Substantia nigra (tissue), 51 donors: ENCODE measurements at places on chromosomes 2 and 18.
A peak's percentile ranks its signal among the peaks of the same experiment; 100 is the strongest.

DNA sequence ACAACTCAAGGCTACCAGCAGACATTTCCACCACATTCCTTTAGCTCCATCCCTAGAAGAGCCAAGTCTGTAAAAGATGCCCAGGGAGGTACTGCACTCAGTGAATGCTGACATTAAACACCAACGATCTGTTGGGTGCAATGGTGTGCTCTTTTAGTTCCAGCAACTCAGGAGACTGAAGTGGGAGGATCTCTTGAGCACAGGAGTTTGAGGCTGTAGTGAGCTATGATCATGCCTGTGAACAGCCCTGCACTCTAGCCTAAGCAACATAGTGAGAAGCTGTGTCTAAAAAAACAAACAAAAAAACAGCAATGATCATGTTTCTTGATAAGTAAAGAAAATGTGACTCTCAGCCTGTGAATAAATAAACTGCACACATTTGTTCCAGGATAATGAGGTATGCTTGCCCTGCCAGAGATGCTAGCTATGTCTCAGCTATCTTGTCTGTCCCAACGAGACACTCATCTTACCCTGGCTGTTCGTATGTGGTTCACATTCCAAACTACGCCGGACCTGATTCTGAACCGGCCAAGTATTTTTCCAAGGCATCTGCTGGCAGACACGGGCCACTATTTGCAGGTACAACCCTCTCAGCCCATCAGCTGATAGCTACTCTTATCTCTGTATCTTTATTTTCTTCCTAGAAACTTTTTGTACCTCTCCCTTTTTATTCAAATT lies 21.8 kb downstream of the TMEM182 start:
- DNase-seq, result no peak

DNA sequence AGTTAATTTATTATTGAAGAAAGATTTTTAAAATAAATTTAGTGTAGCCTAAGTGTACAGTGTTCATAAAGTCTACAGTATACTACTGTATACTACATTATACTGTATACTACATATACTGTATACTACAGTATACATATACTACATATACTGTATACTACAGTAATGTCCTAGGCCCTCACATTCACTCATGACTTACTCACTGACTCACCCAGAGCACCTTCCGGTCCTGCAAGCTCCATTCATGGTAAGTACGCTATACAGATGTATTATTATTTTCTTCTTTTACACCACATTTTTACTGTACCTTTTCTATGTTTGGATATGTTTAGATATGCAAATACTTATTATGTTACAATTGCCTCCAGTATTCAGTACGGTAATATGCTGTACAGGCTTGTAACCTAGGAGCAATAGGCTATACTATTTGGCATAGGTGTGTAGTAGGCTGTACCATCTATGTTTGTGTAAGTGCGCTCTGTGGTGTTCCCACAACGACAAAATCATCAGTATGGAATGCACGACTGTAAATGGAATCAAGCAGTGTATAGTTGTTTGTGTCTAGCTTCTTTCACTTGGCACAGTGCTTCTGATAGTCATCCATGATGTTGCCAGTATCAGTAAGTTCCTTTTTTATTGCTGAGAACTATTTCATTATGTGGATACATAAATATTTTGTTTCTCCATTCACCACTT lies 245.7 kb downstream of the MTX2 start:
- DNase-seq, result no peak

DNA sequence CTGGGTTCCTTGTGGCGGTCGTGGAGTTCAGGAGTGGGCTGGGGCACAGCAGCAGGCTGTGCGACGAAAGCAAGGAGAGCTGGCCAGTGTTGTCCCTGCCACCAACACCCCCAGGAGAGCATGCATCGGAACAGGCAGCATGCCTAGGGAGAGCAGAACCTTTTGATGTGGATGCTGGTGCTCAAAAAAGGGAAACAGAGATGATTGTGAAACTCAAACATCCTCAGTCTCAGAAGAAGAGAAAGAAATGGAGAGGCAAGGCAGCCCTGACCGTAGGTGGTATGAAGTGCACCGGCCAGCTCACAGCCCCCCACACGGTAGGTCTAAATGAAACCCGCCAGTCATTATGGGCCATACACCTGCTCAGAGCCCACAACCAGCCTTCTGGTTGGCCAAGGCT lies 253.4 kb downstream of the GBX2 start:
- DNase-seq, result no peak

DNA sequence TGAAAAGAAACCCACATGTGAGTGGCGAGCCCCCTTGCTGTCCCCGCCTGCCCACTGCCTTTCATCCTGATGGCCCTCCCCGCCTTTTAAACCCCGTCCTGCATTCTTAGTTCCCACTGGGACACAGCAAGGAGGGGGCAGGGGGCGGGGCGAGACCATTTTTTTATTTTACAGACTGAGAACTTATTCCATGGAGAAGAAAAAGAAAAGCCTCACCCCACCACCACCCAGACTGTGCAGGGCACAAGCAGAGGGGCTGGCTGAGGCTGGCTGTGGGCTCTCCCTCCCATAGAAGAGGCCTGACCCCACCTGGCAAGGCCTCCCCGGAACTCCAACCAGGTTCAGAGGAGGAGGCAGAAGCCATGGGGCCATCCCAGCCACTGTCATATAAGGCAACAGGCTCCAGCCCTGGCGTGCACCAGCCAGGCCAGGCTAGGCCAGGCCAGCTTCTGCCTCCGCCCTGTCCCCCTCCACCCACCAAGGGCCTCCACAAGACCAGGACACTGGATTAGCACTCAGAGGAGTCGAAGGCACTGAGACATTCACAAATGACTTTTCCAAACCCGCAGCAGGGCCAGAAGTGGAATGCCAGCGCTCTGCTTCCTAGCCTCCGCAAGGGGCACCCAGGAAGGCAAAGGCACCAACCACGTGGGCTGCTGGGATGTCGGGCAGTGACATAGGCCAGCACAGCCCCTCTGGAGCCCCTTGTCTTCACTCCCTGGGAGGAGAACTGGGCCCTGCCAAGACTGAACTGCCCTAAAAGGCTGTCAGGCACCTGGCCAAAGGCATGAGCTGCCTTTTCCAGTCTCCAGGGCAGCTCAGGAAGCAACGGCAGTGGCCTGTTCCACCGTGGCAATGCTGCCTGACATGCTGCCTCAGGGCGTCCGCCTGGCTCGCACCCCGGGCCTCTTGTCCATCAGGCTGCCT lies 37.5 kb upstream of the SEMA4C start:
- peak; percentile 74 for DNase-seq

GRCh38 chr2:211258646-211259335 lies 702.4 kb downstream of the CPS1 start:
- no peak for DNase-seq

DNA sequence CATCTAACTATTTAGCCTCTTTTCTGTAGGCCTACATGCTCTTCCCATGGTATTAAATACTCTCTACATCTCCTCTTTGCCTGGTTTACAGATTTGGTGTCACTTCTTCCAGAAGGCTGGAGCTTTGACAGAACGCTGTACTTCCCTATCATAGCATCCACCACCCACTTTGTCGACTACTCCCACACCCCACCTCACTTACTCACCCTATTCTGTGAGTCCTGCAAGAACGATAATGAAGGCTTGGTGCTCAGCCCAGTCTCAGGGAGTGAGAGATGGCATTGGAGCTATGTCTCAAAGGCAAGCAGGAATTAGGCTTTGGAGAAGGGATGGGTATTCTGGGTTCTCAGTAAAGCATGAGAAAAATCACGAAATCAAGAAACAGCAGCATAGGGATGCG lies 20.3 kb upstream of the KDM3A start:
- no peak for DNase-seq

- DNase-seq, result no peak
These were observed 77.3 kb downstream of the KLHL14 start for GRCh38 chr18:32695534-32695933.

- no peak for DNase-seq
These were observed 29.9 kb downstream of the SESTD1 start for GRCh38 chr2:179234658-179235240.

GRCh38 chr18:27276479-27276878 lies 91.4 kb upstream of the CHST9 start:
- DNase-seq, result no peak

DNA sequence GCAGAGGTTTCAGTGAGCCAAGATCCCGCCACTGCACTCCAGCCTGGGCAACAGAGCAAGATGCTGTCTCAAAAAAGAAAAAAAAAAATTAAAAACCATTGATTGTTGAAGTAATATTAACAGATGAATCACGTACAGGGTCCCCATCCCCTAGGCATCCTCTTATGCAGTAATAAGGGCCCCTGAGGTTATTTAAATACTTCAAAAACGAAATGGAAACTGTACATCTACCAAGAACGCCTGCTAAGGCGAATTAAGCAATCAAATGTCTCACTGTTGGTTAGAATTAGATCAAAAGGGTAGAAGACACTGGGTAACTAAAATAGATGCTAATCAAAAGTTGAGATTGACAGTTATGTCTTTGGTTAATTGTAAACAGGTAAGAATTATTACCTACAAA lies 7.5 kb downstream of the TRABD2A start:
- DNase-seq, result no peak

- DNase-seq, result no peak
These were observed 228.8 kb downstream of the ETAA1 start for GRCh38 chr2:67625690-67626475.

DNA sequence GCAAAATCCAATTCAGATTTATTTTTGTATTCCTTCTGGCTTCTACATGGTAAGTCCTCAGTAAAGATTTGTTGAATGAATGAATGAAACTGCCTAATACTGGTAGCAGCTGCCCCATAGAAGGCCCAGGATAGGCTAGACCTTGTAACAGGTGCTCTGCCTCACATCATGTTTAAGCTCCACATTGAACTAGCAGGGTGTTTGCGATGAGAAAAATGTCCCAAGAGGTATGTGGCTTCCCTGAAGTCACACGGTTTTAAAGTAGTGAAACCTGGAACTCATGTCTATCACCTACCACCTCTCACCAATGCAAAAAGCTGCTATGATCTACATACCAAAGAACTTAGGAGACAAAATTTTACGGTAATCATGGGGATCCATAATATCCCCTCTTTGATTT lies 765 bp upstream of the LHCGR start:
- DNase-seq, result no peak

DNA sequence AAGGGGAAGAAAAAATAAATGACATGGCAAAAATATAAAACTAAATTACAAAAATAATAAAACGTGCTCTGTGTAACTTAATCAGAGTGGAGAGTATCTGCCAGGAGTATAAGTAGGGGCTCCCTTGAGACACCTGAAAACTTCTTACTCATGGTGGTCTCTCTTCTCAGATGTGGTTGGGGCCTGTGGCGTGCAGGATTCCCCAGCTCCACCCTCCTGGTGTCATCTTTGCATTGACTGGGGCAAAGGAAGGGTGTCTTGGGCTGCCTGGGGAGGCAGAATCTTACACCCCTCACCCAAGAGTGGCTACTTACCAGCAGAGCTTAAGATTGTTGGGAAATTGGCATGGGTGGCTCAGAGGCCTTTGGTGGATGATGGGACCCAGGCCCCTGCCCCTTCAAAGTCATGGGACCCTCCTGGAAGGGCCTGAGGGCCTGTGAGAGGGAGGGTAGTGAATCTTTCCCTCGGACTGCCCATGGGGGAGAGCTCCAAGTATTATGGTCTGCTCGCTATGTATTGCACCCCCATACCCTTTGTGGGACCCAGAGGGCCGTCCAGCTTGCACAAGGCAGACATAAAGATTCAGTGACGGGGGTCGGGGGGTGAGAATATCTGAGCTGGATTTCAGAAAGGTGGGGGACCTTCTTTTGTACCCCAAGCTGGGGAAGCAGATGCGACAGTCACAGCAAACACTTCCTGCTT lies 6.9 kb upstream of the TRAF3IP1 start:
- DNase-seq, result no peak

- DNase-seq, result no peak
These were observed 93.1 kb downstream of the INPP5D start for GRCh38 chr2:233153146-233153798.

GRCh38 chr2:216569765-216570164 lies 63.5 kb upstream of the IGFBP2 start:
- no peak for DNase-seq

- DNase-seq, result no peak
These were observed 72.5 kb upstream of the CYP1B1 start for GRCh38 chr2:38148501-38148900.

- DNase-seq, result no peak
These were observed 73.7 kb upstream of the RMDN2 start for GRCh38 chr2:37851428-37851827.

- peak; percentile 52 for DNase-seq
These were observed at the start of gene SERPINE2 for GRCh38 chr2:224039080-224039769. SERPINE2 (minus strand) TSS chr2:224039286; CDS start chr2:224001900, 37,386 bp downstream.

GRCh38 chr2:45024600-45025291 lies 15.5 kb upstream of the SIX2 start:
- DNase-seq, result no peak

- no peak for DNase-seq
These were observed at the start of gene SP140 for GRCh38 chr2:230225486-230225885. SP140 (plus strand) TSS chr2:230225736; CDS start chr2:230225845, 109 bp downstream.

DNA sequence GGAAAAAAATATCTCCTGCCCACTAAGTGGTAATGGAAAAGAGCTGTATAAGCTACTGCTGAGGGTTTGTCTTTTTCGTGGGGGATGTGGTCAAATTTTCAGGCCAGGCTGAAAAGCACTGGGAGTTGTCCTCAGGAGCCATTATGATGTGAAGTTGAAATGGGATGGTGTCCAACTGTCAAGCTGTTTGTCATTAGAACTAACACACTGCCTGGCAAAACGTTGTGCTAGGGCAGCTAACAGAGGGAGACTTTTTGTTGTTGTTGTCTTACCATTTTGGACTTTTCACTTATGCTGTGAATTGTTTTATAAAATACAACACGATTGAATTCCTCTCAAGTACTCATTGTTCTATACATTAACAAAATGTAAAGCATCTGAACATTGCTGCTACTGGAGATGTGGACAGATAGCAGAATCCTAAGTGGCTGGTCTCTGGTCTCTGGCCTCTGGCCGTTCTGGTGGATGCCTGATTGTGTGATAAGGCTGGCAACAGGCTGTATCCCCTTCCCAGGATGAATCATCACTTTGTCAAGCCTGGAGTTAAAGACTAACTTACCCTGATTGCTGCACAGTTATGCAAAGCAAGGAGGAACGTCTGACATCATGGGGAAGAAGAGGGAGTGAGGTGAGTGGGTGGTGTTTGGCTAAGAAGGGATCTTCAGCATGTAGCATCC lies 2.3 kb downstream of the MYO1B start:
- no peak for DNase-seq

DNA sequence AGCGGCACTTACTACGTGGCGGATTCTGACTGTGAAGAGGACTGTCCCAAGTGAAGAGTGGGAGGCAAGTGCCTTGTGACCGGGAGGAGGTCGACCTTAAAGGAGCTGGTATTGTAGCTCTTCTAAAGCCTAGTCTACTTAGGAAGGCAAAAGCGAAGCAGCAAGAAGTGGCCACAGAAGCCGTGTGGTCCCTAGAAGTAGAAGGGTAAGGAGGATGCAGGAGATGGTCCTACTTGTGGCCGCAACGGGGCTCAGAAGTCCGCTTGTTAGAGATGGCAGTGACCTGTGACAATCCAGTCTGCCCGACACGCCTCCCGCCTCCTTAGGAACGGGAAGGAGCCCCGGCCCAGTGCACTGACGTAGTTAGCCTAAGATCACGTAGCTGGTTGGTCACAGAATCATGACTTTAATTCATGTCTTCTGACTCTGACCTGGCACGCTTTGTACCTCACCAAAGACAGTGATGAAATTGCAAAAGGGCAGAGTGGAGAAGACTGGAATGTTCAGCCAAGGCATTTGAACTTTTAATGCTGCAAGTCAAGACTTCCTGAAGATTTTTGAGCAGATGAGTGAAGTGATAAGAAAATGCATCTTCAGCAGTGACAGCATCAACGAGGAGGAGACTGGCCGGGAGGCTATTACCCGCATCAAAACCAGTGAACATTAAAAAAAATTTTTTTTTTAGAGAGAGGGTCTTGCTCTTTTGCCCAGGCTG lies 749 bp upstream of the EIF2AK3 start:
- peak; percentile 74 for DNase-seq
